ENCODE measurements at places on chromosomes 12 and 14.

DNA sequence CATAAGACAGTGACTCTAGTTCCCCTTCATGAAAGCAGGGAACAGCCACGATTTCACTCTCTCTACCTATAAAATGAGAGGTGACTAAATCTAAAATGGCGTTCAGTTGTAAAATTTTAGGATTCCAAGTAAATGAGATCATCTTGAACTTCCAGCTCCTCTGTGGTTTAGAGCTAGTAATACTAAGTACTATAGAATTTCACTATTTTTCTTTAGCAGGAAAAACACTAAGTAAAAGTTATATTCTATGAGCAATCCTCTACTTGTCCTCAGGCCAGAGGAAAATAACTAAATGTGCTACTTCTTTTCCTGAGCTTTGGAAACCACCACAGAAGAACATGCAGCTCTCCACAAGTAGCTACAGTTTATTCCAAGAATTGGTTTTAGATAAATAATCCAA, 55.6 kb downstream of the NIN start:
- no peak for DNase-seq

DNA sequence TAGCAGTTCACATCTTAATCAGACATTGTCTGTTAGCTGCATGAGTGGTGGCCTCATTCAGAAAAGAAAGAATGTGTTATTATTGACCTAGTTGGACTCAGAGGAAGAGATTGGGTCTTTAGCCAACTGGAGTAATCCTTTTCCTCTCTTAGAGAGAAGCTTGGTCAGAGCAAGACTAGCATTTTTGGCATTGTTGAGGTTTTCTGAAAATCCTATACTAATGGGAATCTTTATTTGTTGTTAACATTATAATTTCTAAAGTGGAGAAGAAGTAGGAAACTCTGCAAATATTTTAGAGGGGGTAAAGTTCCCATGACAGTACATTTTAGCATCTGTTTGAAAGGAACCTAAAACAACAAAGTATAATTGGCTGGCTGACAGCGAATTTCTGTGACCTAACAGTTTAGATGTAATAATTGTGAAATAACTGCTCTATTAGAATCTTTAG, 9.7 kb downstream of the TOX4 start:
- no peak for DNase-seq

GRCh38 chr14:104639885-104640548, 35.4 kb upstream of the TMEM179 start:
- DNase-seq = peak; percentile 89

GRCh38 chr14:80615831-80616230, 325.7 kb downstream of the CEP128 start:
- DNase-seq = no peak

- DNase-seq = no peak
These were observed 40.1 kb downstream of the ANO2 start for GRCh38 chr12:5904969-5905368.
